ENCODE measurements at places on chromosomes 7 and 10. TPM values are rescaled to one million over a fixed set of nuclear protein-coding genes. Genes with fewer than 3 reads are reported as not detected.

Gene CRYGN
- 1.3 TPM for total RNA-seq

DNA sequence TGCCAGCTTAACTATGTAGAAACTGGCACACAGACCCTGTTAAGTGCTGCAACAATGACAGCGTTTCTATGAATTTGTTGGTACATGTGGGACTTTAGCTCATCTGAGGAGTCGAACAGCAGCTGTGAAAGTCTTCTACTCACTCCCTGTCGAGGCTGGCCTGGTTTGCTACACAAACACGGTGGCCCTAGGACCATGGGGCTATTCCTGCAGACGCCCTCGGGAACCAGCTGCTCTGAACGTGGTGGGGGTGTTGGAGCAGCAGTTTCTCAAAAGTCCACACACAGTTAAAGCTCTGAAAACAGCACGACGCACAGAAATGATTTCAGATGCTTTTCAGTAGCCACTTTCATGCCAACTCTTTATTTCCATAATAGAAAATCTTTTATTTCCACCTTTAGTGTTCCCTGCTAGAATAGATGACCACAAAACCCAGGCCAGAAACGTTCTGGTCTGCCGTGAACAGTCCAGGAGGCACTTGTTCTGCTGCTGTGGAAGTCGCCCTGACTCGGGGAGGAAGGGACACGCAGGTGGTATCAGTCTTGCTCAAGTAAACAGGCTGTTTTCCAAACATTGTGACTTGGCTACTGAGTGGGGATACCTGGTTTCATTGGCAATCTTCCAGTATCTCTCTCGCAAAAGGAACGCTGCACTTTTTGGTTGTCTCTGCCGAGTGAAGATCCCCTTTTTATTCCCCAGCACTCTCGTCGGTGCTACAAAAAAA is 21.5 kb downstream of the GUSB start:
- H3K4me1 ChIP-seq: no peaks in the 10 kb centered on the region
- H3K36me3 ChIP-seq: peaks cover 22% of the 10 kb centered on the region
- no peak for DNase-seq
- no peak overlapping the region for H3K27ac ChIP-seq
- H3K27me3 ChIP-seq: no peaks in the 10 kb centered on the region
- no peak overlapping the region for H3K4me3 ChIP-seq

Gene C10orf71
- total RNA-seq: 3.1 TPM

GRCh38 chr10:18659819-18660535 is 746 bp downstream of the ARL5B start:
- peak overlapping the region; percentile 99 for H3K27ac ChIP-seq
- peak; percentile 40 for DNase-seq
- H3K36me3 ChIP-seq: no peaks in the 10 kb centered on the region

Gene TMEM213
- not detected for total RNA-seq

- H3K4me3 ChIP-seq: no peak overlapping the region
- no peak for DNase-seq
- no peaks in the 10 kb centered on the region for H3K4me1 ChIP-seq
Measured at GRCh38 chr10:21212348-21212747, 313.1 kb downstream of the SKIDA1 start.

Gene CHAT
- total RNA-seq: not detected

DNA sequence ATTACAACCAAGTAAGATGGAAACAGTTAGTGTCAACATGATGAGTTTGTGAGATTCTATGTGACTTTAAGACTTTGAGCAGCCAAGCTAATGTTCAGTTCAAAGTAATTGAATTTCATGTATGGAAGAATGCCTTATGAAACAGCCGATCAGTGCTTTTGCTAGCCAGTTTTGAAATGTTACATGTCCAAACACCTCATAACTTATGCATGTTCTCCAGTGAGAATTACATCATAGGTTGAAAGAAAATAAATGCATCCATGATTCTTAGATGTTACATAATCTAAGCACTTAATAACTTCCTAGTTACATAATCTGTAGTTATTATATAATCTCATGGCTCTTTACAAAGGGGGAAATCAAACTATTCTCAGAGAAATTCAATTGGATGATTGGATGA is 211.3 kb downstream of the BICC1 start:
- H3K27ac ChIP-seq: no peak overlapping the region
- DNase-seq: no peak
- peaks cover 8% of the 10 kb centered on the region for H3K4me1 ChIP-seq
- H3K4me3 ChIP-seq: no peak overlapping the region
- no peaks in the 10 kb centered on the region for H3K27me3 ChIP-seq
- H3K36me3 ChIP-seq: no peaks in the 10 kb centered on the region

GRCh38 chr7:98930921-98931320 is 52.6 kb downstream of the TRRAP start:
- H3K27ac ChIP-seq: no peak overlapping the region
- no peaks in the 10 kb centered on the region for H3K4me1 ChIP-seq
- no peak overlapping the region for H3K4me3 ChIP-seq
- DNase-seq: no peak
- H3K27me3 ChIP-seq: no peaks in the 10 kb centered on the region
- H3K36me3 ChIP-seq: peaks cover 77% of the 10 kb centered on the region

Gene SLC16A12
- total RNA-seq: 7.0 TPM

GRCh38 chr10:100100651-100101184 is 19.0 kb upstream of the CPN1 start:
- H3K36me3 ChIP-seq: no peaks in the 10 kb centered on the region
- DNase-seq: peak; percentile 30
- no peak overlapping the region for H3K27ac ChIP-seq

Gene ADAM22
- 4.1 TPM for total RNA-seq

DNA sequence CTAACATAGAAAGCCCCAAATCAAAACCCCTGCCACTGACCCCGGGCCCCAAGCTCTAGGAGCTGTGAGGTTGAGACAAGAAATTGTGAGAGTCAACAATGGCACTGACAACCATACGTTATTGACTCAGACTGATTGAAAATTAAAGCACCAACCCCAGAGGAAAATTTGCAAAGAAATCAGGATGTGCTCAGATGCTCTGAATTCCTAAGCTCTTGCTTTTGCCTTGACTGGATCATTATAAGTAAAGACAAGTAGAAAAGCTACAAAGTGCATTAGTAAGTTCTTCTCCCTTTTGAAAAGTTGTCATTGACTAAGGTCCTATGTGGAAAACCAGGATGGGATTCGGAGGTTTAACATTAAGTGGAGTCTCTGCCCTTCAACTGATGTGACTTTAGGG is 130.2 kb downstream of the SAMD9 start:
- H3K4me1 ChIP-seq: no peaks in the 10 kb centered on the region
- H3K27ac ChIP-seq: no peak overlapping the region
- no peaks in the 10 kb centered on the region for H3K27me3 ChIP-seq
- H3K4me3 ChIP-seq: no peak overlapping the region
- no peaks in the 10 kb centered on the region for H3K36me3 ChIP-seq

DNA sequence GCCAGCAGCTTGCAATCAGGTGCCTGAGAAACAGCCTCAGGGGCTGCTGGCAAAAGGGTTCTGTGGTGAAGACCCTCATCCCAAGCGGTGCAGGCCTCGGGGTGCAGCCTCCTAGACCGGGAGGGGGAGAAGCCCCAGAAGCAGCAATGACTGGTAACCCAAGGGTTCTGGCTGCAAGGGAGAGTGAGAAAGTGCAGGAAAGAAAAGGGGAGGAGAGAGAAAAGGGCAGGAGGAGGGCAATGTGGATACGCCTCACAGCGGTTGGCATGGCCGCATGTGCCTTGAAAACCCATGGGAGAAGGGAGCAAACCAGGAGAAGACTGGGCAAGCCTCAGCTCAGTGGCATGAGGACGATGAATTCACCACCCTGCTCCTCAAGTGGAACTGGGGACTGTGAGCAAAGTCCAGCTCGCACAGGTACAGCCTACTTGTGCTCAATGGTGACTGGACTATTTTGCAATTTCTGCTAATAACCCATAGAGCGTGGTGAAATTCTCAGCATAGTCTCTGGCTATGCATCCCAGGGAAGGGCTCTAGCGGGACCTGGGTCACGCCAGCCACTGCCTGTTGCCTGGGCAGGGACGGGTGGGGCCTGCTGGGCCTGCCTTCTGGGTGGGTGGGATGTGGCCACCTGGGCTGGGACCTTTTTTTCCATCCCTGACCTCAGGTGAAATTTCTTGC is 6.2 kb downstream of the CLRN3 start:
- no peaks in the 10 kb centered on the region for H3K4me1 ChIP-seq
- H3K27ac ChIP-seq: no peak overlapping the region
- no peaks in the 10 kb centered on the region for H3K36me3 ChIP-seq
- no peak for DNase-seq
- no peaks in the 10 kb centered on the region for H3K27me3 ChIP-seq

DNA sequence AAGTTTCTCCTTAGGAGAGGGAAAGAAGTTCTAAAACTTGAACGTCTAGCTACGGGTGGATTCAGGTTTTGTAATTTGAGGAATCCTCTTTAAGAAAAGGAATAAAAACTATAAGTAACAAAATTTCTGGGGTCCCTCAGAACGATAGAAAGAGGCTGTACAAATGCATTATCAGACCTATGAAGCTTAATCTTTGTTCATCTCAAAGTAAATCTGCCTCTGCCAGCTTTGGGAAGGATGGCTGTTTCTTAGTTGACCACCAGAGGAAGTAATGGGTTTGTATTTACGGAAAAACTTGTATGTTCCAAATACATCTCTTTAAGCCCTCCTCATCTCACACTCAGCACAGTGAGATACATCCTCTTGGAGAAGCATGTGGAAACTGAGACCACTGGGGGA is 864 bp downstream of the PSTK start:
- DNase-seq: peak; percentile 24
- no peaks in the 10 kb centered on the region for H3K27me3 ChIP-seq
- peak overlapping the region; percentile 74 for H3K4me3 ChIP-seq
- no peaks in the 10 kb centered on the region for H3K4me1 ChIP-seq
- H3K27ac ChIP-seq: no peak overlapping the region

GRCh38 chr10:84539216-84539615 is 210.8 kb downstream of the CCSER2 start:
- DNase-seq: no peak
- H3K27ac ChIP-seq: no peak overlapping the region
- H3K4me3 ChIP-seq: no peak overlapping the region
- peaks cover 8% of the 10 kb centered on the region for H3K4me1 ChIP-seq
- no peaks in the 10 kb centered on the region for H3K36me3 ChIP-seq

- H3K36me3 ChIP-seq: no peaks in the 10 kb centered on the region
- no peaks in the 10 kb centered on the region for H3K4me1 ChIP-seq
- no peak overlapping the region for H3K4me3 ChIP-seq
- DNase-seq: peak; percentile 42
- no peaks in the 10 kb centered on the region for H3K27me3 ChIP-seq
- no peak overlapping the region for H3K27ac ChIP-seq
Measured at GRCh38 chr10:45410807-45411606, 37.0 kb downstream of the ALOX5 start.

Gene CLCN1
- 0.11 TPM for total RNA-seq

- no peak for DNase-seq
- no peak overlapping the region for H3K4me3 ChIP-seq
- no peaks in the 10 kb centered on the region for H3K27me3 ChIP-seq
- H3K27ac ChIP-seq: no peak overlapping the region
- H3K4me1 ChIP-seq: no peaks in the 10 kb centered on the region
Measured at GRCh38 chr10:128780156-128780761, 654.0 kb upstream of the MKI67 start.

GRCh38 chr7:134992626-134993179 is 6.4 kb downstream of the AGBL3 start:
- H3K27ac ChIP-seq: no peak overlapping the region
- H3K4me1 ChIP-seq: peaks cover 18% of the 10 kb centered on the region
- H3K4me3 ChIP-seq: no peak overlapping the region
- H3K36me3 ChIP-seq: no peaks in the 10 kb centered on the region
- no peaks in the 10 kb centered on the region for H3K27me3 ChIP-seq

Gene TAS2R4
- total RNA-seq: 2.5 TPM

Gene SLC39A12
- 0.21 TPM for total RNA-seq

Gene SPAG6
- not detected for total RNA-seq

GRCh38 chr7:33981671-33982424 is 76.5 kb downstream of the BMPER start:
- H3K36me3 ChIP-seq: peaks cover 36% of the 10 kb centered on the region
- H3K4me1 ChIP-seq: no peaks in the 10 kb centered on the region
- peak overlapping the region; percentile 59 for H3K27ac ChIP-seq
- no peak overlapping the region for H3K4me3 ChIP-seq
- H3K27me3 ChIP-seq: no peaks in the 10 kb centered on the region

GRCh38 chr7:133433165-133433812 is 180.4 kb downstream of the EXOC4 start:
- H3K36me3 ChIP-seq: no peaks in the 10 kb centered on the region
- no peak overlapping the region for H3K4me3 ChIP-seq
- H3K4me1 ChIP-seq: peaks cover 8% of the 10 kb centered on the region

Gene DENND2A
- total RNA-seq: 8.9 TPM

- no peak overlapping the region for H3K27ac ChIP-seq
- no peaks in the 10 kb centered on the region for H3K4me1 ChIP-seq
- H3K27me3 ChIP-seq: no peaks in the 10 kb centered on the region
- no peaks in the 10 kb centered on the region for H3K36me3 ChIP-seq
- DNase-seq: no peak
- H3K4me3 ChIP-seq: no peak overlapping the region
Measured at GRCh38 chr10:35594115-35595079, 10.7 kb upstream of the GJD4 start.

DNA sequence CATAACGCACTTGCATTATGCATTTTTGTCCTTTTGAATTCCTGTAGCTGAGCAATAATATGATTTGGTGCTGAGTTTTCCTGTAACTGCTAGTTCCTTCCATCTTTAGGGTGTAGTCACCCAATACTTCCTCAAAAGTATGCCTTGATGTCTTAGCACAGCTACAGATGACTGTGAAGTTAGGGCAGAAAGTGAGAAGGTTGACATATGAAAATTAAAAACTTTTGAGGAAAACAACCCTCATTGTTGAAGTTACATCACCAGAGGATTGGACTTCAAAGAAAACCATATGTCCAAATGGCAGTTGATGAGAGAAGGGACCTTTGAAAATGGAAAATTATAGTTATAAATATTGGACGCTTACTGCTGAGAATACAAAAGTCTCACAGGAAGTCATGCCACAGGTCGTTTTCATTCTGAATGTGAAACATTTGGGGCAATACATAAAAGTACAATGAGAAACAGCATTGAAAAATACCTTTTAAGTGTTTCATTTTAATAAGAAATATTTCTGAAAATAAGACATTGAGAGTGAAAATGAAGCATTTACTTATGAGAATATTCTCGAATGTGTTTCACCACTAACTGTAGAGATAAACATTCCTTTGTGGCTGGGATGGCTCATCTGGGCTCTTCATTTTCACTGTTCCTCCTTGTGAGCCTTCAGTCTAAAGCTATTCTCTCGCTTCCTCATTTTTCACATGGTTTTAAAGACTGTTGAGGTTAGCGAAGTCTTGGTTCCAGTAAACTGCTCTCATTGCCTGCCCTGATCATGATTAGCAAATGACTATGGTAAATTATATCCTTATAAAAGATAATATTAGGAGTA is 61.4 kb upstream of the NME8 start:
- no peaks in the 10 kb centered on the region for H3K36me3 ChIP-seq
- H3K27ac ChIP-seq: no peak overlapping the region
- no peak overlapping the region for H3K4me3 ChIP-seq
- H3K4me1 ChIP-seq: peaks cover 10% of the 10 kb centered on the region

GRCh38 chr7:129775695-129776361 is 164.3 kb downstream of the NRF1 start:
- peaks cover 87% of the 10 kb centered on the region for H3K27me3 ChIP-seq
- H3K4me3 ChIP-seq: no peak overlapping the region
- H3K27ac ChIP-seq: no peak overlapping the region
- no peak for DNase-seq

Gene ITPRID1
- not detected for total RNA-seq
